ENCODE measurements at places on chromosomes 16 and 17.

GRCh38 chr17:83082424-83082823 is 3.0 kb downstream of the METRNL start:
- DNase-seq = no peak

GRCh38 chr17:7977039-7977438 is 25.4 kb upstream of the GUCY2D start:
- no peak for DNase-seq

DNA sequence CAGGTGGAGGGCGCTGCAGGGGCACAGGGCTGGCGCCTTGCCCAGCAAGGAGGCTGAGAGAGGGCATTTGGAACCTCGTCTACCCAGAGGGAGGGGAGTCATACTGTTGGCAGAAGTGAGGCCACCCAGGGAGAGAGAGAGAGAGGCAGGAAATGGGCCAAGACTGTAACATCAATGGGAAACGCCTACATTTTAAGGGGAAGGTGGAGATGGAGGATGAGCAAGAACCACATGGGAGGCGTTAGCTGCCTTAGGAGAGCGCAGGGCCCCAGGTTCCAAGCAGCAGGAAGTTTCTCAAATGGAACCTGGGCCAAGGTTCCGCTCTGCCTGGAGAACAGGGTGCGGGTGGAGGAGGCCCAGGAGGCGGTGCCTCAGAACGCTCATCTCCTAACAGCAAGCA is 2.7 kb upstream of the WFDC1 start:
- no peak for DNase-seq

GRCh38 chr16:84068783-84069462 is 26.3 kb upstream of the SLC38A8 start:
- no peak for DNase-seq

DNA sequence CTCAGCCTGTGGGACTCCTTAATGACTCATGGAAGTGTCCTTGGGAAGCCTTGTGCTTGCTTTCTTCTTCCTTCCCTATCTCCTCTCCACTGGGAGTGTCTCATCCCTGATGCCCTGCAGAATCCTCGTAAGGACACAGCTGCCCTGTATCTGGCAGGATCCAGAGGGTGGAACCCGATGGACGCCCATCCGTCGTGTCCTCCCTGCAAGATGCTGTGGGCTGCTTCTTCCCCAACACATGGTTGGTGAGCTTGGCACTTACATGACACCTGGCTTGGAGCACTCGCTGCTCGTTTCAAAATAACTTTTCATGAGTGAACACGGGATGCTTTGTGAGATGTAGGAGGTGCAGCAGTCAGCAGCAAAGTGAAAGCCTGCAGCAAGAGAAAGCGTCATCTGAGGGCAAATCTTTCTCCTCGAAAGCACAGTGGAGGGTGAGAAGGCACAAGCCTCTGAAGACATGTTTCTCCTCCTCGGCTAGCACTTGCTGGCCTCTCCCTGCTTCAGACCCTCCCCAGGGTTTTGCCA is 3.3 kb downstream of the CCL15 start:
- DNase-seq = peak; percentile 21
